ENCODE measurements at places on chromosomes 12 and 14. TPM values are rescaled to one million over a fixed set of nuclear protein-coding genes. Genes with fewer than 3 reads are reported as not detected.

GRIN2B gene
- total RNA-seq: 0.03 TPM

PLXNC1 gene
- total RNA-seq: 3.3 TPM

RD3L gene
- 26.4 TPM for total RNA-seq

MRPL52 gene
- total RNA-seq: 110 TPM

ARMH4 gene
- 6.2 TPM for total RNA-seq

BRMS1L gene
- total RNA-seq: 10.3 TPM

CPNE6 gene
- total RNA-seq: not detected

DACT1 gene
- 2.4 TPM for total RNA-seq

SERPINA12 gene
- not detected for total RNA-seq

NIN gene
- total RNA-seq: 22.8 TPM

APOF gene
- not detected for total RNA-seq

STON2 gene
- 12.0 TPM for total RNA-seq

KLRK1 gene
- total RNA-seq: 0.46 TPM

RBP5 gene
- total RNA-seq: 0.46 TPM

CERS5 gene
- total RNA-seq: 7.3 TPM

NKX2-1 gene
- not detected for total RNA-seq

SYCP3 gene
- not detected for total RNA-seq

C12orf50 gene
- total RNA-seq: 0.11 TPM

CD27 gene
- 0.30 TPM for total RNA-seq

SLC7A7 gene
- total RNA-seq: 4.6 TPM

VASH1 gene
- total RNA-seq: 14.3 TPM

All from Right ventricle myocardium superior (tissue), 1 donor.